ENCODE measurements at places on chromosomes 7 and 10.

DNA sequence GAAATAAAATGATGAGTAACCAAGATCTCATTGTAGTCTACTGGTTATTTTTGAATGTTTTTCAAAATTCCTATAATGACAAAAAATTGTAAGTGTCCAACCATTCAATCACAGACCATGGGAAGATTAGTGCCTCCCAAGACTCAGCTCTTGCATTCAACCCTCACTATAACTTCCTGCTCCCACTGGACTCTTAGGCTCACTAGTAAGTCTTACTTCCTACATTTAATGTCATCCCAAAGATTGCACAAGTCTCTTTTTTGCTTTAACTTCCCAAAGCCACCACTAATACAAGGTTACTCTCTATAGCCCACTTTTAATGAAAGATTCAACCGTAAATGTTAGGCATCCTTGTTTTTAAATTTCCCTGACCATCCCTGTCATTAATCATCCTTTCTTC is 111.9 kb upstream of the NRBF2 start:
- no peak for DNase-seq

- DNase-seq = no peak
Observed at GRCh38 chr7:66460921-66461361, 167.7 kb upstream of the KCTD7 start.

DNA sequence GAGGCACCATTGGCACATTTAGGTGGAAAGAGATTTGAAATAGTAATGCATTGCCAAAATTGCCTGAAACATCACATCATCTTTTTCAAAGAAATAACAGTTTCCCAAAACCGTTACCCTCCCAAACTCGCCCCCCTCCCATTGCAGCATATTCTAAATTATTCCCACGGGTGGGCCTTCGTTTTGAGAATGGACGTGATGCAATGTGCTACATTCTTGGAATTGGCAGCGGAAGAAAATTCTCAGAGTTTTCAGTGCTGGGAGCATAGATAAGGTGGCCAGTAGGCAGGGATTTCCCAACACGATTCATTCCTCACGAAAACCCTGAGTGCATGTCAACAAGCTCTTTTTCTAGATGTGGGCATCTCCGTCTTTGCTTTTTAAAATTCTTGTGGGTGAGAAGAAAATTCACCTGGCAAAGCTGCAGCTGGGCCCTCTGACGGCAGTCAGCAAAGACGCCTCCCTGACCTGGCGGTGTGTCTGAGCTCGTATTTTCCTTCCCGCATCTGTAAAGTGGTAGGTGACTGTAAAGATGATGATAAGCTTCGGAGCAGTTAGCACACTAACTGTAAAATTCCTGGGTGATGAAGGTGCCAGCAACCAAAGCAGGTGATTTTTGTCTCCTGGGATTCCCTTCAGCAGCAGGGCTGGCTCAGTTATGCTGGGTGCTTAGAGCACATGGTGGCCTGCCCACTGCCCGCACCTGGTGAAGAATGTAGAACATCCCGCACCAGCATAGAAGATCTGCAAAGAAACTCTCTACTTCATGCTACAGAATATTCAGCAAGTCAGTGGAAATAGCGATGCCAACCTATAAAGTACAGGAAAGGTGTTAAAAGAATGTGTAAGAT is 141.9 kb upstream of the KLF6 start:
- DNase-seq = no peak

DNA sequence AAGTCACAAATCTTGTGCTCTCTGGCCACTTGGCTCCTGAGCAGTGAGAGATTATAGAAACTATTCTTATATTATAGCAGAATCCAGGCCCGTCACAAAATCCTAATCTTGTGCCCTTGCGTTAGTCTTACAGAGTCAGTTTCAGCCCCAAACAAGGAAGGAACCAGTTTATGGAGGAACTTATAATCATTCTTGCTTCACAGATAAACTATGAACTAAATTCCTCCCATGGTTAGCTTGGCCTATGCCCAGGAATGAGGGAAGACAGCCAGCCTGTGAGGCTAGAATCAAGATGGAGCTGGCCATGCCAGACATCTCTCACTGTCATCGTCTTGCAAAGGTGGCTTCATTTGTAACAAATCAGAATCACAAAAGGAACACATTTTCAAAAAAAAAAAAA is 199.7 kb upstream of the PITRM1 start:
- DNase-seq = no peak

GRCh38 chr7:98329791-98330373 is 48.4 kb downstream of the BRI3 start:
- no peak for DNase-seq

DNA sequence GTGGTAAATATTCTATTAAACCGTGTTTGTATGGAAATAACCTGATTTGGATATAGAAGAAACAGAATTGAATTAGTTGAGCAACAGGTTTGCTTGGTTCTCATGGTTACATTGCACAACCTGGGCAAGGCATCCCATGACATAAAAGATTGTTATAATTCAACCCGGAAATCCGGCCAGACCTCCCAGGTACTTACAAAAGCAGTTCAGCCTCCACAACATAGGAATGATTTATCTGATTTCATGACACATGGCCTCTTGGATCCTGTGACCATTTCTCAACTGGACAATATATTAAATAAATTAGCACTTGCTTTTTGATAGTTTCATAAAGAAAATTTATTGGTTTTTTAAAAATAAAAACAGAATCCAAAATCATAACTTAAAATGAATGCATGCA is 55.1 kb upstream of the PTPN12 start:
- DNase-seq = no peak

DNA sequence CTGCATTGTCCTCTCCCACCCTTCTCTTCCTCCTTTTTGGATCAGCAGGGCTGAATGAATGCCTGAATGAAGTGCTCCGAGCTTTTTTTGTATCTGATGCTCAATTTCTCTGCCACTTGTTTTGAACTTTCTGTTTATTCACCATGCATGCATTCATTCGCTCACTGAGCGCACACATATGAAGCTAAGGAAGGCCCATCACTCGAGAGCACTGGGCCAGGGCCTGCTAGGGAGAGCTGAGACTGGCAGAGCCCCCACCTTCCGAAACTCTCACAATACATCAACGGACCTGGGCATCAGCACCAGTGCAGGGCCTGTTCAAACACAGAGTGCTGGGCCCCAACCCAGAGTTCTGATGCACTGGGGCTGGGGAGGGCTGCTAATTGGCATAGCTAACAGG is 45.7 kb downstream of the RPS24 start:
- DNase-seq = no peak

- no peak for DNase-seq
Observed at GRCh38 chr7:39624442-39624807, 1.1 kb downstream of the RALA start.

- DNase-seq = no peak
Observed at GRCh38 chr7:11749629-11750028, 82.4 kb downstream of the THSD7A start.

GRCh38 chr10:58632216-58632615 is 119.5 kb downstream of the BICC1 start:
- no peak for DNase-seq

GRCh38 chr10:22714479-22715289 is at the start of gene PIP4K2A:
Gene PIP4K2A (minus strand): TSS chr10:22714578. CDS start chr10:22714326, 252 bp downstream.
- no peak for DNase-seq

- DNase-seq = no peak
Observed at GRCh38 chr7:5083311-5083711, 37.7 kb downstream of the RBAK start.

DNA sequence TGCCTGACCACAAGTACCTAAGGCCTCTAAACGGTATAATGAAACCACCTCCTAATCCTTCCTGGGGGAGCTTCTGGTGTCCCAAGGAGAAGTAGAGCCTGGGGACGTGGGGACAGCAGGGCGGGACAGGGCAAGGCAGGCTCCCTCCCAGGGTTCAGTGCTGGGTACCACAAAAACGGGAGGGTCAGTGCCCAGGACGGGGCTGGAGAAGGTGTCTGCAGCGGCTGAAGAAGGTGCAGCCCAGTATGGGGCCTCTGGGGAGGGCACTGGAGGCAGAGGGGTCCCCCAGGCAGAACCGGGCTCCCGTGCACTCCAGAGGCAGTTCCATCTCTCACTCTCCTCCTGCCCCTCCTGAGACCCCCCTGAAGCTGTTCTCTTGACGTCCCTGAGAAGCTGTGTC is 46.2 kb downstream of the DPYSL4 start:
- no peak for DNase-seq

GRCh38 chr7:140390466-140391190 is 7.7 kb downstream of the SLC37A3 start:
- DNase-seq = no peak

DNA sequence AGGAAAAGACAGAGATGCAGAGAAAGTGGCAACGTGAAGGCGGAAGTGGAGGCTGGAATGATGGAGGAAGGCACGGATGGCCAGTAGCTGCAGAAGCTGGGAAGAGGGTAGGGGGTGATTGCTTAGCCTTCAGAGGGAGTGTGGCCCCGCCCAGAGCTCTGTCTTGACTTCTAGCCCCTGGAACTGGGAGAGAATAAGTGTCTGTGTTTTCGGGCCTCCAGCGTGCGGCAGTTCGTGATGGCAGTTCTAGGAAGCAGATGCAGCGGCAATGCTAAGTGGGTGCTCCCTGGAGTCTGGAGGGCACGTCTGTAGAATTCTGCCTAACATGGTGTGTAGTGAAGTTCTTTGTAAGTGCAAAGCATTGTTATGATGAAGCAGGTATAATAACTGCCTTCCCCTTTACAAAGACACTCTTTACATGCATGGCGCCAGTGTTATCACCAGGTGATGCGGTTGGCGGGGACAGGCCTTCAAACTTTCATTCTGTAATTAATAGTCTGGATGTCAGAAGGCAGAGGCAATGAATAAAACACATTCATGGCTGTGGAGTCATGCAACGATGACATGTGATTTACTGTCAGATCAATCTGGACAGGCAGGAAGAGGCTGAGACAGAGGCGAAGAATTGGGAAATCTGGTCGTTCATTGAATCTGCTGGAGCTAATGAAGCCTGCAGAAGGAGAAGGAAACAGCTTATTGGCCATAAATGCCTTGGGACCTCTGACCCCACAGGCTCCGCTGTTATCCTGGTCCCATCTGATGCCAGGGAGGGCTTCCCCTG is 228.6 kb downstream of the GLRX3 start:
- DNase-seq = no peak

DNA sequence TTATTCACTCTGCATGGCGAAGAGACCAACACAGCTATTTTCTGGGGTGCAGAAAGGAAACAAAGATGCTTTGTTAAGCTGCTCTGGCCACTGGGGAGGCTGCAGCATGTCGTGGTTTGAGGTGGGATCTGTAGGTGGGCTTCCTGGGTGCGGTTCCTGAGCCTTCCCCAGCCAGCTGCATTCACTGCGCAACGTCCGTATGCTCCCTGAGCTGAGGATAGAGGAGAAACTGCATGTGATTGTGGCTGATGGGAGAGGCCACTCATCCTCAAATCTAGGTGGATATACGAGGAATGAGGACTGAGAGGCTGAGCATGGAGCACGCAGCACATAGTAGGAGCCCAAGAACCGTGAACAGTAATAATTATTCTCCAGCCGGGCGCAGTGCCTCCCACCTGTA is 9.9 kb upstream of the DNAAF5 start:
- DNase-seq = no peak

DNA sequence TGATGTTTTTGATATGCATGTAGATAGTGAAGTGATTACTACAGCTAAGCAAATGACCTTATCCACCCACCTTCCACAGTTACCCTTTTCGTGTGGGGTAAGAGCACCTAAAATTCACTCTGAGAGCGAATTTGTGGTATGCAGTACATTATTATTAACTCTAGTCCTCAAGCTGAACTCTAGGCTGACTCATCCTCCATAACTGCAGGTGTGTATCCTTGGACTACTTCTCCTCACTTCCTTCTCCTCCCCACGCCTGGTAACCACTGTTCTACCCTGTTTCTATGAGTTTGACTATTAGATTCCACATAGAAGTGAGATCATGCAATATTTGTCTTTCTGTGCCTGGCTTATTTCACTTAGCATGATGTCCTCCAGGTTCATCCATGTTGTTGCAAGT is 484.6 kb downstream of the GATA3 start:
- DNase-seq = no peak

- DNase-seq = no peak
Observed at GRCh38 chr7:139730746-139731612, 46.8 kb downstream of the HIPK2 start.
